ENCODE measurements at places on chromosomes 2 and 18.
A peak's percentile ranks its signal among the peaks of the same experiment; 100 is the strongest.

DNA sequence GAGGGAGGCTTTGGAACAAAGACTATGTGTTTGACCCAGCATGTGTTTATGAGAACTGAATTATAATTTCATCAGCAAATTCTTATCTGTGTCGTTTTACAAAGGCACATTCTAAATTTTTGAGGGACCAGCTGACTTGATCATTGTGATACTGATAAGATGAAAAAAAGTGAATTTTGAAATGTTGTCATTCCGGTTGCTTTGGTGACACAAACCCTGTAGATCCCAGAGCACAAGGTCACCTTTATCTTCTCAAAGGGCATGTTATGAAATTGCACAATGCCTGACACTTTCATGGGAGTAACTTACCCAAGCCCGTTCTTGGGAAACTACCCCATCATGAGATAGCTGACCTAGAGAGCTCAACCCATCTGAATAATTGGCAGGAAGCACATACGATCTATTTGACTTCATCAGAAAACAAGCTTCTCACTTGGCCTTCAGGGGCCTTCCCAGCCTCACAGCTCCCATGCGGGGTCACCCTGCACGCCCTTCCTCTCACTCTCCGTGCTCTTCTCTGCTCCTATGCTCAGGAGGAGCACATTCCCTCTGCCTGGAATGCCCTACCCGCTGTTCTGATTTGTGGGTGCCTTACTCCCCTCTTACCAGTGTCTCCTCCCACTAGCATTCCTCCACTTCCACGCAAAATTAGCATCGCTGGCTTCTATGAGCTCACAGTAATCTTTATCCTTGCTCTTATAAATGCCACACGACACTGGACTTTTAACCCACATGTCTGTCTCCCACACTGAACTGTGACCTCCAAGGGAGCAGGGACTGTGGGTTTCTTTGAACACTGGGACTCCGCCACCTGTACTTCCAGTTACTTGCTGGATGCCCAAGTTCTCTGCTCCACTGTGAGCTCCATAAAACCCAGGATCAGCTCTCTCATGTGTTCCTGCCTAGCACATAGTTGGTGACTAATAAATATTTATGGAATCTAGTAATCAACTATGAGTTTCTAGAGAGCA is 555.8 kb upstream of the ID2 start:
- DNase-seq: no peak

DNA sequence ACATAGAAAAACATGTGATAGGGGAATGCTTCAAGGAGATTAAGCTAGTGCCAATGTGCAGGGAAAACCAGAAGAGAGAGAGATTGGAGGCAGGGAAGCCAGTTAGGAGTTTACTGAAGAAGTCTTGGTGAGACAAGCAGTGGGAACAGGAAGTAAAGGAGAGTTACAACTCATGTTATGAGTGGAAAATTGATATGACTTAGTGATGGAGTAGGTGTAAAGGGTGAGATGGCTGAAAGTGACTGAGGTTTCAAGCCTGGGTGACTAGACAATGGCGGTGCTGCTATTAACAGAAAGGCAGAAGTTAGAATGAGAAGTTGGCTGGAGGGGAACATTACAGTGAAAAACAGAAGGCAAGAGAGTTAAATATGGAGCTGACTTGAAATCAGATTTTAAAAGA is 16.5 kb downstream of the DOK1 start:
- no peak for DNase-seq

DNA sequence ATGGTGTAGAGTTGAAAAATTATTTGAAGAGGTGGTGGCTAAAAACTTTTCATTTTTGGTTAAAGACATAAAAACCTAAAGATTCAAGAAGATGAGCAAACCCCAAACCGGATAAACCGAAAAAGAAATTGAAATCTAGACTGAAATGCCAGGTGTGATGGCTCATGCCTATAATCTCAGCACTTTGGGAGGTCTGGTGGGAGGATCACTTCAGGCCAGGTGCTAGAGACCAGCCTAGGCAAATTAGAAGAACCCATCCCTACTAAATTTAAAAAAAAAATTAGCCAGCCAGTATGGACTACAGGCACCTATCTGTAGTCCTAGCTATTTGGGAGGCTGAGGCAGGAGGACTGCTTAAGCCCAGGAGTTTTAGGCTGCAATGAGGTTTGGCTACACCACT is 126.9 kb downstream of the BAZ2B start:
- DNase-seq: no peak

DNA sequence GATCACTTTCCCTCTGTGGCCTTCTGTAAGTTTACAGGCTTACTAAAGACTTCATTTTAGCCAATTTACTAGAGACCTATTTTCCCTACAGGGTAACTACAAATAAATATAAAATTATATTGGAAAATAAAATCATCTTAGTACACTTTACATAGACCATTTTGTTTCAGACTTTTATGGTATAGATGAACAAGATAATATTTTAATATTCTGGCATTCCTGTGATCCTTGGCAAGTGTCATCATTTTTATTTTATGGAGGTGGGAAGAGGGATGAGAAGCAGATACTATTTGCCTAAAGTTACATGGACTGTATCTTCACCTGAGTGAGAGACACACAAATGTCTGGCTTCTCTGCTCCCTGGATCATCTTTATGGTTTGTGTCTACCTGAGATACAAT is 149.6 kb upstream of the CWC22 start:
- DNase-seq: no peak

- no peak for DNase-seq
These were observed 2.1 kb downstream of the ACTG2 start for GRCh38 chr2:73894877-73895276.

- no peak for DNase-seq
These were observed 23.2 kb downstream of the SPEG start for GRCh38 chr2:219457784-219458369.

DNA sequence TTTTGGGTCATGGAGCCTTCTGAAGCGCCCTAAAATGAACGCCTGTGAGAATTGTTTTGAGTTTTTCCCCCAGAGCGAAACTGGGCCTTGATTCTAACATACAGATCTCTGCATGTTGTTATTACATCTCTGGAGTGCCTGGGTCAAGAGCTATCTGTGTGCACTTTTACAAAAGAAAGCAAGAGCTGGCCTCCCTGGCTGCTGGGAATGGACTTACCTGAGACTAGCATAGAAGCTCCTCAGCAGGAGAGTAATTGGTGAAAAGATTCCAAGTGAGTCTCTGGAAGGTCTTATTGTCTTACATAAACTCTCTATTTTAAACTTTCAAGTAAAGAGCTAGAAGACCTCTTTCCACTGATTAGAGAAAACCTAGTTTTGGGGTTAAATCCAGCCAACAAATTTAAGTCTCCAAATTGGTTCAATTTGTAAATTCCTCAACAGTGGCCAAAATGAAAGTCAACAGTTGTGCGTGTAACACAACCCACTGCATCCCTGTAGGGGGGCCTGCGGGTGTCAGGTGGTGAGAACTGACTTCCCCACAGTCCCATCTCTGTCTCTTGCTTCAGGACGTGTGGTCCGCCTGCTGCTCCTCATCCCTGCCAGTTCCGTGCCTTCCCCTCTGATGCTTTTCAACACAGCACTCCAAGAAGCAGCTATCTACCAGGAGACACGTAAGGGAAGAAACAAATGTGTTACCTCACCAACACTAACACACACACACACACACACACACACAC is 206.1 kb downstream of the SH3BP4 start:
- DNase-seq: no peak

DNA sequence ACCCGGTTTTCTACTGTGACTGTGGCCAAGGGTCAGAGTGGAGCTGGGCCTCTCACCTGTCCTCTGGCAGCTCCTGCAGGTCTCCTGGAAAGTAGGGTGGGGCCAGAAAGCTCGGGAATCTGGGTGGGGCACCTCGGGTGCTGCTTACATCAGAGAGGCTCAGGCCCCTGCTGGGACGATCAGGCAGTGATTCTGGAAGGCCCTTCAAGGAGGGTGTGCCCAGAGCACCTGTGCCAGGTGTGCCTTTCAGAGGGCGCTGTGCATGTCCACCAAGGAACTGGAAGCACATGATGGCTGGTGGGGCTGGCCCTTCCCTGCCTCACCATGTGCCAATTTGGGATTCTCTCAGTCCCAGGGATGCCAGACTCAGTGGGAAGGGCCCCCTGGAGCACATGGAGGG is 44.0 kb downstream of the ATP6V1C2 start:
- no peak for DNase-seq

- no peak for DNase-seq
These were observed 2.0 kb upstream of the TEX44 start for GRCh38 chr2:231590614-231591013.

DNA sequence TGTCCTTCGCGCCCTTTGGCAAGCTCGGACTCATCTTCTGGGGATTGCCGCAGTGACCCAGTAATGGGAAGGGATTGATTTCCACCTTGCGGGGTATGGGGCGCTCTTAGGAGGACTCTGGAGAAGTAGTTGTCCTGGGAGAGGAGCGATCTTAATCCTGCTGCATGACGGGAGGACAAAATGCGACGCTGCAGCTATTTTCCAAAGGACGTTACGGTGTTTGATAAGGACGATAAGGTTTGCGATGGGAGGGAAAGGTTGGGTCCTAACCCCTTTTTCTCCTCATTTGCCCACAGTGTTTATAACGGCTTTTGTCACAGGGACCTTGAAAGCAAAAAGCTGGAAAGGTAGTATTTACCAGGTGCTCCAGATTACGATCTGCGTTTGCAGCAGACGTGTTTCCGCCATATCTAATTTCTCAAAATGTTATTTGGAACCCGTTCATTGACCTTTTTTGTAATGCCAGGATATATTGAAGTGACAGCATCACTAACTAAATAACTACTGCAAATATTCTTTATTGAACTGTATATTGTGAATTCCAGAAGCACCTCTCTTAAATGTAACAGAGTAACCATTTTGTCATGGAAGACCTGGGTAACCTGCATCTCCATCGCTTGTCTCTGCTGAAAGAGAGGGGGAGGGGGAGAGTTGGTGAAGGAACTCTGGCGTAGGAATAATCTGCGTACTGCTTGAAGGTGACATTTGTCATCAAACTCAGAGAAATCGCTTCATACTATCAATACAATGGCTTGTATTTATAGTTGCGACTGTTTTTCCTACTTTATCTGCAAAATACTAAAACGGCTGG is 590 bp downstream of the MDH1 start:
- no peak for DNase-seq

GRCh38 chr2:237742614-237743013 is 56.0 kb upstream of the RBM44 start:
- DNase-seq: no peak

- no peak for DNase-seq
These were observed 1.8 kb downstream of the ZCCHC2 start for GRCh38 chr18:62524440-62525200.

DNA sequence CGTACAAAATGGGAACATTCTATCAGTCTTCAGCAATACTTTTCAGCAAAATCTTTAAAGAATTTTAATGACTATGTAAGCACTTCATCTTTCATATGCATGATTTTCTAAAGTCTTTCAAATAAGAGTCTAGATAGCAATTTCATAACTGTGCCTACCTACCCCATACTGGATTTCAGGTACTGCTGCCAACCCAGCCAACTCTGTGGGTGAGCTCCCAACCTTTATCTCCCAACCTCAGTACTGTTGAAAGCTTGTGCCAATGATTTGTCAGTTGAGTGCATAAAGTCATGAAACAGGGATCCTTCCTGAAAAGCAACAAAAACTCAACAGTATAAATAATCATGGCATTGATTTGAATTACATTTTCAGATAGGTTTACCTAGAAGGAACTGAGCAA is 296.9 kb downstream of the PID1 start:
- DNase-seq: no peak

DNA sequence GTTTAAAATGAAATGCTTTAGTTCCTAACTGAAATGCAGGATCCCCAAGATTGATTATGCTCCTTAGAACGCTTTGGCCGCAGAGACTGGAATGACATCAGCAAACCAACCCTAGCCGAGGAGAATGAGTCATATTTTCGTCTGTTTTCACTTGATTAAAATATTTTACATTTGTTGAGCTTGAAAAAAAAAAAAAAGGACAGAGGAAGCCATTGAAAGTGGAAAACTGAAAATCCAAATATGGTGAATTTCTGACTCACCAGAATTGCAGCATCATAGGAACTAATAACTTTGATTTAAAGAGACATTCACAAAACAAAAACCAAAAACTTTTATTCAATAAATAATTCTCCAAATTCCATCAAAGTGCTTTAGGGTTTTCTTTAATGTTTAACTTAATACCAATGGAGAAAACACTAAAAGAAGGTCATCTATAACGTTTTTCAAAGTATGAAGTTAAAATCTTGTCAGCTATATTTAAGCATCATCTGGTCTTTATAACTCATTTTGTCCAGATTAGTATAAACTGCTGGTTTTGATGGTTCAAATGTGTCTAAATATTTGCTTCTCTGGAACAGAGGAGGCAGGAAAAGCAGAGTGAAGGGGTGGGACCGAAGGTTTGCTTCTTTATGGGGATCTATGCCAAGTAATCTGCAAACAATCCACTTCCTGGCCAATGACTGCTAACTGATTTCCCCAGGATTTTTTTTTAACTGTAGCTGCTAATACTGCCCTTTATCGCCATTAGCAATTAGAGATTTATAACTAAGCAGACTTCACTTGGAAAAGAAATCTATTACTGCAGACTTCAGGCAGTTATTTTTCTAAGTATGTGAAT is 30.9 kb upstream of the COL5A2 start:
- DNase-seq: peak; percentile 96

DNA sequence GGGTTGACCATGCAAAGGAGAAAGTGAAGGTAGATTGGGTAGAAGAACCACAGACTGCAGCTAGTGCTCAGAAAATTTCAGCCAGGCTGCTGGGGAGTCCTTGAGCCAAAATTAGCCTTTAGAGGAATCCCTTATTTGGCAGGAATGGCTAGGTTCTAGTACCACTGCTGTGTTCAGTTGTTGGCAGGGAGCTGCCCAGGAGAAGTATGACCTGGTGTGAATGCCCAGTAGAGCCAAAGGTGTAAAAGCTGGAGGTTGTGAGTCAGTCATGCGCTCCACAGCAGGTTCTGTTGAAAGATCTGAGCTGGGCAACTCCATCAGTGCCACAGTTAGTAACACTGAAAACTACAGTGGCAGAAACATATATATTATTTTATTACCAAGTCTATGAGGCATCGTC is 36.4 kb upstream of the TBR1 start:
- DNase-seq: no peak

- no peak for DNase-seq
These were observed 14.6 kb upstream of the DNAJC27 start for GRCh38 chr2:24986372-24986771.

DNA sequence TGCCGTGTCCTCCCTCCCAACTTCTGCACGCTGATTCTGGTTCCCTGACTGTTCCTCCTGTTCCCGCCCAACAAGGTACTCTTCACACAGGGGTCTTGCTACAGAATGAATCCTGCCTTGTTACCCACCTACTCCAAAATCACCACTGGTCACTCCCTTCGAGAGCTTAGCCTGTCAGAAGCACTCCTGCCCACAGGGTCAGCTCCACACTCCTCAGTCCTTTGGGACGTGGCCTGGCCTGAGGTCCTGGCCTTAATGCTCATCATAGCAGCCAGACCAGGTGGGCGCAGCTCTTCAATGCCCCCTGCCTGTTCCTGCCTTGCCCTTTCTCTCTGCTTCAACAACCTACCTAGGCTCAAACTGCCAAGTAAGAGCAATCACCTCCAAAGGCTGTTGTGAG is 27.8 kb upstream of the ID2 start:
- DNase-seq: no peak

- peak; percentile 31 for DNase-seq
These were observed 75.7 kb upstream of the TFCP2L1 start for GRCh38 chr2:121360566-121361300.

GRCh38 chr2:239252393-239252792 is 148.4 kb downstream of the HDAC4 start:
- no peak for DNase-seq

- DNase-seq: no peak
These were observed 93.2 kb downstream of the KLF7 start for GRCh38 chr2:207072571-207072970.
